Renal pelvis (tissue), 12 donors: ENCODE measurements at places on chromosomes 5 and 9. TPM values are rescaled to one million over a fixed set of nuclear protein-coding genes. Genes with fewer than 3 reads are reported as not detected.

DNA sequence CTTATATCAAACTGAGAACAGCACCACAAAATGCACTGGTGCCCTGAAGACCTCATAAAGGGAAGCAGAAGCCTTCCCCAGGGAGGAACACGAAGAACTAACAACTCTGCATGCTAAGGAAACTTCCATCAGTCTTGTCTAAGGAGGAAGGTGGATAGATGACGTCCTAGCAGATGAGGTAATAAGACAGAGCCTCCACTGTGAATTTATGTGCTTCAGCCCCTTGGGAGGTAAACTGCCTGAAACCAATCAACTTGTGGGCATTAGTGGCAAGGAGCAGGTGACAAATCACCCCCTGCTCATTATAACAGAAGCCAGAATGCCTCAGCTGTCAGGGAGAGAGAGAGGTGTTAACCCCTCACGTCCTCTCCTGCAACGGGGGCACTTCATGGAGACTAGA lies 48.9 kb upstream of the SPIN1 start:
- DNase-seq: no peak

GRCh38 chr9:109742776-109743348 lies 37.1 kb upstream of the PALM2AKAP2 start:
- no peak for DNase-seq

DNA sequence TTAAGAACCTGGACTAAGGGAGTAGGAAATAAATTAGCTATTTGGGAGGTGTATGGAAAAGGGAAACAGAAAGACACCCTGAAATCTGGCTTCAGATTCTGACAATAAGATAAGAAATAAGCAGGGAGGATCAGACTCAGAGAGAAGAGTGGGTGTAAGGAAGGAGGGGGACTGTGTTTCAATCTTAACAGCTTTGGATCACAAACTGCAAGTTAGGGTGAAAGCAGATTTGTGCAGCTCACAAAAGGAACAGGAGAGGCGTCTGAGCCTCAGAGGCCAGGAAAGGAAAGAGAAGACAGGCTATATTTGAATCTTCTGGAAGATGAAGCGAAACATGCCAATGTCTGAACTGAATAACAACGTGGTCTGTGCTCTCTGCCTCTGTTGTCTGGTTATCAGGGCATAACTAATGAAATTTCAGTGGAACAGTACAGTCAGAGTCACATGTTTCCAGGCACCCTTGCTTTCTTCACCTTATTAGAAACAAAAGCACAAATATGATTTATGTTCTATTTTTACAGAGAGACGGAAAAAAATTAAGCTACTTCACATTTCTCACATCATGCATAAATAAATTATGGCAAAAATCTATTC lies 26.6 kb downstream of the SGTB start:
- no peak for DNase-seq

Gene GLT6D1
- polyA plus RNA-seq: not detected

DNA sequence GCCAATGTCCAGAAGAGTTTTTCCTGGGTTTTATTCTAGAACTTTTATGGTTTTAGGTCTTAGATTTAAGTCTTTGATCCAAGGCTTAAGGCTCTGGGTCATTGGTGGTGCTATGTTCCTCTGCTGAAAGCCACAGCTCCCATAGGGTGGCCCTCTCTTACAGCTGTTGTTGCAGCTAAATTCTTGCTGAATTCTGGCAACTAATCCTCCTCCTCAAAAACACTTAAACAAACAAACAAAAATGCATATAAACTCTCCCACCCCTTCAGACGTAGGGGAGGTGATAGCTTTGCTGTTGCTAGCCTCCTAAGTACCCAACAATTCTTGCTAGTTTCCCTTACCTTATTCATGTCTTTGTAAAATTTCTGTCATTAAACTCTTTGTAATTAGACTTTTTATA lies 30.2 kb downstream of the IQGAP2 start:
- no peak for DNase-seq

GRCh38 chr5:45279109-45279508 lies 417.1 kb downstream of the HCN1 start:
- no peak for DNase-seq

Gene SLC22A4
- 9.1 TPM for polyA plus RNA-seq

DNA sequence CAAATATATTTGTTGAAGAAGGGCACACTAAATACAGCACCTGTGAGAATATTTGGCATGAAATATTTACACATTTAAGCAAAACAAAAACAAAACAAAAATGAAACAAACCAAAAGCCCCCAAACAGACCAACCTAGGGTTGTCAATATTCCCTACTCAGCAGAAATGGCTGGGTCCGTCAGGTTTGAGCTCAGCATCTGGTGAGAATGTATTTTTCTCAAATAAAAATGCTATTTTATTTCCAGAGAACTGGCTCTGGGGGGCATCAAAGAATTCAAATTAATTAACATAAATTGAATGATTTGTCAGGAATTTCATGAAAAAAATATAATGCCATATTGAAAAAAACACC lies 142.8 kb upstream of the COL5A1 start:
- no peak for DNase-seq

Gene GABRB2
- 1.6 TPM for polyA plus RNA-seq

DNA sequence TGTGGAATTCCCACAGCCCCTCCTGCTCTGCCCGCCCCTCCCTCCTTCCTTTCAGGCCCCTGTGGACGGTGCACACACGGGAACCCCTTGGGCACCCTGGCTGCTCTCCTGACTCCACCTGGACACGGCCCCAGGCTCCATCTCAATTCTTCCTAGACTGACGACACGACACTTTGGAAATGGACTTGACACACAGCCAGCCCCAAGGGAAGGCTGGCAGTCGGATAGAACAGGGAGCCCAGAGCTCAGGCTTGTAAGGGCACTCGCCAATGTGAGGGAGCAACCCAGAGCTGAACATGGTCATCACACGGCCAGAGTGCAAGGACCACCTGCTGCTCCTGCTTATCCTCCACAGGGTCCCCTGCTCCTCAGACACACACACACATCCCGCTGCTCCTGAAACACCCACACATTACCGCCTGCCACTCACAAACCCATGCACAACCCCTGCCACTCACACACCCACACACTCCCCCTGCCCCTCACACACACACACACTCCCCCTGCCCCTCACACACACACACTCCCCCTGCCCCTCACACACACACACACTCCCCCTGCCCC lies 8.9 kb downstream of the SLC9A3 start:
- no peak for DNase-seq

DNA sequence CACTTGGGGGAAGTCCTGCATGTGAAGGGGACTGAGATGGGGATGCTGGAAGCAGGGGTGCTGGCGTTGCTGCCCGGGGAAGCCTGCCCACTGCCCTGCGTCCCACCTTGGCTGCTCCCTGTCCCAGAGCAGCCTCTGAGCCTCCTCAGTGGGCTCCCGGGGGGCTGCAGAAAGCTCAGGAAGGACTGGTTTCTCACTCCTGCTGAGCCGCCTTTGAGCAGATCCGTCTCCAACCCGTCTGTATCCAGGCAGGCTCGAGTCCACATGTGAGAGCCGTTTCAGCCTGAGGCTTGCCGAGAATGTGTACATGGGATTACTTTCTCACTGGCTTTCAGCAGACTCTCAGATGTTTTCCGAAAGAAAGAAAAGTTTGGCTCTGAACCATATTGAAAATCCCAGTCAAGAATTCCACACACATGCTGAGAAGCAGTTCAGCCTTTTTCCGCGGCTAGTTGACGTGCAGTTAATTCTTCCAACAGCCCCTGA lies 95.3 kb upstream of the COL5A1 start:
- no peak for DNase-seq

Gene LHX6
- 3.7 TPM for polyA plus RNA-seq
